Cerebellum (tissue), 4 donors: ENCODE measurements at places on chromosomes 4 and X. TPM values are rescaled to one million over a fixed set of nuclear protein-coding genes. Genes with fewer than 3 reads are reported as not detected.

Gene GPM6B
- total RNA-seq = 308 TPM

Gene EVC2
- total RNA-seq = 3.0 TPM

Gene SLC6A14
- total RNA-seq = not detected

Gene HMGB3
- total RNA-seq = 35.7 TPM

Gene GPC3
- 13.8 TPM for total RNA-seq

Gene CPZ
- total RNA-seq = 5.0 TPM

Gene FABP2
- total RNA-seq = not detected

Gene PRKX
- total RNA-seq = 27.8 TPM

DNA sequence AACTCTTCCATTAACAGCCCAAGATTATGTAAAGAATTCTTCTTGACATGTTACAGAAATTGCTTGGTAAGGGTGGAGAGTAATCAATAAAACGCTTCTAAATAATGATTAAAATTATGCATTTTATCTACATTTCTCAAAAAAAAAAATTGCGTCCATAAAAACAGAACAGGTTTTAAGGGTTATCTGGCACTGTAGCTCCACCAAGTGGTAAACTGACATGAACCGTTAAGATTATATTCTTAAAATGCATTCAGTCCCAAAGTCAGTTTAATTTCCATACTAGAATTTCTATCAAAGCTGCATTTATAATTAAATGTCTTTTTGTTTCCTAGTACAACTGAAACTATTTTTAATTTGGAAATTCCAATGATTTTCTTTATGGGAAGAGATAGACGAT lies 214.0 kb upstream of the UGT8 start:
- peak; percentile 26 for DNase-seq

- DNase-seq = no peak
These were observed 89.3 kb downstream of the DDIT4L start for GRCh38 chr4:100100985-100101384.

DNA sequence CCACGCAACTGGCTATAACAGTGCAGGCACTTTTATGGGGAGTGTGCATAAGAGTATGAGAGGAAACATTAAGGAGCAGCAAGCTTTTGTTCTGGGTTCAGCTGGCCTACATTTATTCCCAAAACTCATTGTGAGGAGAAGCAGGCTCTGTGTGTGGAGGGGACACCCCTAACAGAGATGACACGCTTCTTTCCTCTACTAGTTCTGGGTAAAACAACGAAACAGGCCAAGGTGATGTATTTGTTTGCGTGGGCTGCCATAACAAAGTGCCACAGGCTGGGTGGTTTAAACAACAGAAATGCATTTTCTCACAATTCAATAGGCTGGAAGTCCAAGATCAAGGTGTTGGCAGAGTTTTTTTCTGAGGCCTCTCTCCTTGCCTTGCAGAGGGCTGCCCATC lies 488.6 kb downstream of the MID1IP1 start:
- DNase-seq = no peak

DNA sequence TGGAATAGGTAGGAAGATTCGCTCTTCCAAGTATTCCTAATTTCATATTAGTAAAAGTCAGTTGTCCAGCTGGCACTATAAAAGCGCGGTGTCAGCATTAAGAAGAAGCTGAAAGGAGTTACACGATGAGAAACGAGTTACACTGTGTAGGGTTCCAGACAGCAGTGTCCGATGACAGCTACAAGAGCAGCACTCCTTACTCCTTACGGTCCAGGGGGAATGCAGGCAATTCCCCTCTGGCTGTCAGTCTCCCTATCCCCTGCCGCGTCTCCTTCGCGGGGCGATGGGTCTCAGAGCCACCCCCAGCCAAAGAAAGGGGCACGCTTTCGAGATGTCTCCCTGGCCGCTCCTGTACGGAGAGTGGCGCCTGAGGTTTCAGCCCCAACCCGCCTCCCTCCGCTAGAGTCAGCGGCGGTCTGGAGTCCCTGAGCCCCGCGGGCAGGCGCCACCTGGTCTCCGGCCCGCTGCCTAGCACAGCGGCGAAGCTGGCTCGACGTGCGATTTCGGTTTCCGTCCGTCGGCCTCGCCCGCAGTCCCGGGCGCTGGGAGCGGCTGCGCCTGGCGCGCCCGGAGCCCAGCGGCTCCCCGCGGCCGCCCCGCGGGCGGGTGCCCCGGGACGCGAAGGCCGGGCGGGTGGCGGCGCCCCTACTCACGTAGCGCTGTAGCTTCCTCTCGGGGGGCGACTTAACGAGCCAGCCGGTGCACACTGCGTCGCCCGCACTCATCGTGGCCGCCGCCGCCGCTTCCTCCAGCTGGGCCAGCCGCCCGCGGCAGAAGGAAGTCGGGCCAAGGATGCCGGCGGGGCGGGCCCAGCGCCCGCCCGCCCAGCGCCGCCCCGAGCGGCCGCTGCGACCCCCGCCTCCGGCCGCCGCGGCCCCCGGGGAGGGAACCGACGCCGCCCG lies at the start of gene GAB3:
Gene GAB3 (minus strand): TSS at position 777 of the 902 bp plus-strand sequence. CDS start 52 bp downstream, at position 725.
- DNase-seq = no peak

- DNase-seq = no peak
These were observed 266.6 kb downstream of the MID1IP1 start for GRCh38 chrX:39067866-39068265.

- no peak for DNase-seq
These were observed 66.0 kb downstream of the MANBA start for GRCh38 chr4:102694791-102695190.

DNA sequence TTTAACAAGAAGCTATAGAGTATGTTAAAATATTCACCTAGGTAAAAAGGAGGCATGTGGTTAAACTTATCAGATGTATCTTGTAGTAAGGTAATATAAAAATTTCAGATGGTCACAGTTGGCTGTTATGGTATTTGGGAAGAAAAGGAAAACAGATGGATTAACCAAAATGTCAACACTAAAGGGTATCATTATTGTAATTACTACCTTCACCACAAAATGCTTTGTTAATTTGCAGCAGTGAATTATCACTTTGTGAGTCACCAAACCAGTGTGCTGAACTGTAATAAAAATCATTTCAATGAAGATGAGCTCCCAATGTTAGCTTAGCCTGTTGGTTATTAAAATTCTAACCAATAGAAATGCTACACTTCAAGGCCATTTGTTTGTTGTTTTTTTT lies 233.9 kb downstream of the RPA4 start:
- no peak for DNase-seq

- no peak for DNase-seq
These were observed 16.7 kb upstream of the SUPT20HL1 start for GRCh38 chrX:24343719-24344118.

DNA sequence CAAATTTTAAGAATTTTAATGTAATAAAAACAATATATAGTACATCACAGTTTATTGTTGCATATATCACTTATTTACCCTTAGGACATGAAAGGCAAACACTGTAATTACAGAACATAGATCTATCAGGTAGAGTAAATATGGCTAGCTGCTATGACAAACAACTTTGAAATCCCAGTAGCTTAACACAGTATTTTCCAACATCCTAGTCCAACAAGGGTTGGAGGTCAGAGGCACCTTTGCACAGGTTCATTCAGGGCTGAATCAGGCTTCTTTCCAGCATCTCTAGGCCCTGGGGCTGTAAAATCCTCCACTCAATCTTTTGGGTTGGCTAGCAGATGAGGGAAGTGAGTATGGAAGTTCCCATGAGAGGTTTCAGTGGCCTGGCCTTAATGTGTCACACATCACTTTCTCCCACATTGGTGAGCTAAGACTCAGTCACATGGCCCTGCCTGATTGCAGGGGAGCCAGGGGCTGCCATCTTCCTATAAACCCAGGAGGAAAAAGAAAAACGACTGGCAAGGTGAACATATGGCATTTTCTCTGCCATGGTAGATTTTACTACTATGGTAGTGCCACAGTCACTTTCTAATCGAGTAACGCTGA lies 32.9 kb downstream of the HERC6 start:
- DNase-seq = no peak

- no peak for DNase-seq
These were observed 1212.4 kb downstream of the PCDH18 start for GRCh38 chr4:136319789-136320464.

GRCh38 chrX:94401426-94401825 lies 727.4 kb downstream of the FAM133A start:
- no peak for DNase-seq

DNA sequence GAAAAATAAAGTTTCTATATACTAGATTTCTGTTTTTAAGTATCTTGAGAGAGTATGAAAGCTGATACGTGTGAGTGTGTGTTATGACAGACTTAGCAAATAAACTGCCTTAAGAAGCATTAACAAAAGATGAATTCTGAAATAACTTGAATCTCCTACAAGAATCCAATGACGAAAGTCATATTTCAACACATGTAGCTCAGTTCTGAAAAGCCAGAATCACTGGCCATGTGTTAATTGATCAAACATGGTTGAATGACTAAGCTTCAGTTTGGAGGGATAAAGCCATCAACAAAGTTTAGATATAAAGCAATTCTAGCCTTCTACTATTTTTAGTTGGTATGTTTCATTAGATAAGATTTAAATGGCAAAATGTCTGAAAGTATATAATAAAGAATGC lies 88.5 kb upstream of the ETNPPL start:
- DNase-seq = no peak

- DNase-seq = no peak
These were observed 323.1 kb downstream of the FBXO8 start for GRCh38 chr4:173960398-173960797.

DNA sequence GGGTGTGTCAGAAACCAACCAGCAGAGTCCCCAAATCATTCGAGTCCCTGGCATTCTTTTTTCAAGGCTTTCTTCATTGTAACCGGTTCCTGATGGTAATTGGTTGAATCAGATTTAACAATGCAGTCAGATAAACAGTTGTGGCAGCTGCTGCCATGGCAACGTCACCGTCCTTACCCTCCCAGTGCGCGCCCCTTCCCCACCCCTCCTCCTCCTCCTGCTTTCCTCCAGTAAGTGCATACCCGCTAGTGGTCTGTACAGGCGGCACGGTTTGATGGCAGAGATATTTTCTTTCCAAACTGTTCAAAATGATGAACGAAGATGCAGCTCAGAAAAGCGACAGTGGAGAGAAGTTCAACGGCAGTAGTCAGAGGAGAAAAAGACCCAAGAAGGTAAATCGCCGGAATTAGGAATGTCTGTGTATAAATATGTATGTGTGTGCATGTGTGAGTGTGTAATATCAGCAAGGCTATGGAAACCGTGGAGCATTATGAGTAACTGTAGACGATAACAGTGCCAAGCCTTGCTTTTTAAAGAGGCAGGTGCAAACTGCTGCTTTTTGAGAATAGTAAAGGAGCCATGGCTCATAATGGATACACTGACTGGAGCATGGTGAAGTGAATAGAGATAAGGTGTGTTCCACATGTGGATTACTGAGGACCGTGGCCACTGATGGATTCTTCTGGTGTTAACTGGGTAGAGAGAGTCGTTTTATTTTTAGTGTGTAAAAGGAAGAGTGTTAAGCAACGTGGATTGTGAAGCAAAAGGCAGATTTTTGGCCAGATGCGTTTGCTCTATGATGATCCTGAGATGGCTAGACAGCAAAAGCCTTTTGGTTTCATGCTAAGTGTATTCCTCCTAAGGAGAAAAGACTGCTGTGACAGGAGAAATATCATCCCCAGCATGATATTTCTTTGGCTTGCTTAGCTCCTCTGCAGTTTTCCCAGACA lies at the start of gene ANK2:
Gene ANK2 (plus strand): TSS at position 233 of the 950 bp plus-strand sequence. CDS start 76 bp downstream, at position 309.
- peak; percentile 63 for DNase-seq

GRCh38 chr4:137866671-137867070 lies 334.4 kb upstream of the PCDH18 start:
- DNase-seq = no peak

GRCh38 chr4:74374561-74375327 lies 9.8 kb downstream of the EREG start:
- no peak for DNase-seq

DNA sequence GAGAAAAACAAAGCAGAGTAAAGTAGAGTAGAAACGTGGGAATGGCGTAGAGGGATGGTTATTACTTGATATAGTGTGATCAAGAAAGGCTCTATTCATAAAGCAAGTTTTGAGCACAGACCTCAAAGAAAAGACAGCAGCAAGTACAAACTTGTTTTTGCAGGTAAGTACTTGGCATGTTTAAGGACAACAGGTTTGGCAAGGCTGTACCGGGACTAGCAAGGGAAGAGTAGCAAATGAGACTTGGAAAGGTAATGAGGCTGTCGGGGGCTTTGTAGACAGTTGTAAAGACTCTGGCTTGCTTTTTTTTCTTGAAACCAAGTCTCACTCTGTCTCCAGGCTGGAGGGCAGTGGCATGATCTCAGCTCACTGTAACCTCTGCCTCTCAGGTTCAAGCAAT lies 40.9 kb downstream of the NEK1 start:
- no peak for DNase-seq

- no peak for DNase-seq
These were observed 418.6 kb downstream of the INPP4B start for GRCh38 chr4:142427456-142427855.

DNA sequence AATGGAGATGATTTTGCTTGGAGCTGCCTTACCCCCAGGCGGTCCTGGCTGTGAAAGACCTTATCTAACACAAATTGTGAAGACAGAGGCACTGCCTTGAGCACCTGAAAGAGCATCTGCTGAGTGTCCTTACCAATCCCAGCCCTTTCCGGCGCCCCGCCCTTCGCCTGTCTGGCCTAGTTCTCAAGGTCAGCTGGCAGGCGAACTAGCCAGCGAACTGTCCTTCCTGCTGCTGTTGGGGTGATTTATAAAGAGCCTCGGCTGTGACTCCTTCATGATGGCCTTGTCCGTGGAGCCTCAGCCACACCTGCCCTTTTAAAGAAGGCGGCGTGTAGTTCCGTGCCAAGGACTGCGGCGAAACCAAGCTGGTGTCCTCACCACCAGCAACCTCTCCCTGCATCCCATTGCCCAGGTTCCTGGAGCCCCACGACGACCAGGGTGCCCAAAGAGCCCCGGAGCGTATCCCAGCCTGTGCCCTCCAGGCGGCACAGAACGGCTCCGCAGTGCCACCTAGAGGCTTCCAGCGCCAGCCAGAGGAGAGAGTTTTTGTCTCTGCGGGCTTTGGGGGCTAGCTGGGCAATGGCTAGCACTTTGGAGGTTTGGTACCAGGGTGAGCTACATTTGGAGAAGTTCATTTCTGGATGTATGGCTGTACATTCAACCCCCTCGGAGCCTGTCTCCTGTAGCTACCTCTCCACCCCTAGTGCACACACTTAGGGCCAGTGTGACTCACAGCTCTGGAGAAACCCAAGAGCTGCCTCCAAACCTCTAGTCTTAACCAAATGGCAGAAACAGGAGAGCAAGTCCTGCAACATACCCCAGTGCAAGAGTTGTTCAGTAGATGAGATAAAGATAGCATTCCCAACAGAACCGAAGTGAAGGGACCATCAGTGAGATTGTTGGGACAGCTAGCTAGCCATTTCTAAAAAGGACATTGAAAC lies 36.8 kb upstream of the VMA21 start:
- peak; percentile 0 for DNase-seq

GRCh38 chr4:19301527-19301926 lies 950.2 kb upstream of the SLIT2 start:
- DNase-seq = no peak

- no peak for DNase-seq
These were observed 600.5 kb upstream of the SLIT2 start for GRCh38 chr4:19650903-19651864.

GRCh38 chr4:176323511-176324160 lies 3.9 kb downstream of the SPCS3 start:
- no peak for DNase-seq

- DNase-seq = no peak
These were observed 11.3 kb upstream of the AREG start for GRCh38 chr4:74433541-74434172.
